ENCODE measurements at places on chromosomes 5 and 9. TPM values are rescaled to one million over a fixed set of nuclear protein-coding genes. Genes with fewer than 3 reads are reported as not detected.
A peak's percentile ranks its signal among the peaks of the same experiment; 100 is the strongest.

DNA sequence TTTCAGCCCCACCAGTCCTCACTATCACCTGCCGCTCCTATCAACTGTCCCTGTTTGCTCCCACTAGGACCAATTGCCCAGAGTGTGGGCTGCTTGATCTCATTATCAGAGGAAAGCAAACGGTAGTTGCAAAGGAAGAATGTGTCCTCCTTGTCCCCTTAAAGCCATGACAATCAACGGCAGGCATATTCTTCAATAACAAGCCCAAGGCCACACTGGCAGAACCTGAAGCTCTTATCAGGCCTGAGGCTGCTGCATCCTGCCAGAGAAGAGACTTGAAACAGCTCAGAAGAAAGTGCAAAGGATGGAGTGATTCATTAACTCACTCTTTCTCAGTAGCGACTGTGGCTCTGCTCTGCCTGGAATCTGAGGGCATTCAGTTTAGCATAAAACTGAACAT, 39.2 kb upstream of the MAN2A1 start:
- no peak for DNase-seq

DNA sequence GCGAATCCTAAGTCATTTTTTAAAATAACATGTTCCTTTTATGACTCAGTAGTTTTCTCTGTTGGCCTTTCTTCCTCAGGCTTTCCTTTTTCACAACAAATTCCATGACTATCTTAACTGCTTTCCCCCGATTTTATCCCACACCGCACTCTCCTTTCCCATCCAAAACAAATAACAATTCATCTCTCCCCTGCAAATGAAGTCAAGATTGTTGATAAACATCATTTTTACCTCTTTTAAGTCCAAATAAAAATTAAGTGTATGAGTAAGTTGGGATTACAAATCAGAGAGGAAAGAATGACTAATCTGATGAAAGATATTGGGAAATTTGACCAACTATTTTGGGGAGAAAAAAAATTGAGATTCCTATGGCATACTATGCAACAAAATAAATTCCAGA, 47.3 kb downstream of the SEC61B start:
- DNase-seq, result no peak

DNA sequence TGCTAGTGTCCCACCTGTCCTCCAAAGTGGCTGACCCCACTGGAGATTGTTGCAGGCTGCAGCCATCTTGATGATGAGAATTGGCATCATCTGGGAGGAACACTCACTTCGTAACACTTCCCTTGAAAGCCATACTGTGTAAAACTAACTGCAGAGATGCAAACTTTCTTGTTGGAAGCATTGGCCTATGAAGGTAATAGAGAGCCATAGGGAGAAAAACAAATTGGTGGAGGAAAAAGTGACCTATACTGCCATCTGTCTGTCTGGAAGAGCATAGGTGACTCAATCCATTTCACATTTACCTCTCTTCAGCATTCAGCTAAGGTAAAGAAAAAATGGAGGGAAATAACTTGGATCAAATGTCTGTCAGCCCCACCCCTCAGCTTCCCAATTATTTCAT, 473.4 kb downstream of the NTRK2 start:
- no peak for DNase-seq

DNA sequence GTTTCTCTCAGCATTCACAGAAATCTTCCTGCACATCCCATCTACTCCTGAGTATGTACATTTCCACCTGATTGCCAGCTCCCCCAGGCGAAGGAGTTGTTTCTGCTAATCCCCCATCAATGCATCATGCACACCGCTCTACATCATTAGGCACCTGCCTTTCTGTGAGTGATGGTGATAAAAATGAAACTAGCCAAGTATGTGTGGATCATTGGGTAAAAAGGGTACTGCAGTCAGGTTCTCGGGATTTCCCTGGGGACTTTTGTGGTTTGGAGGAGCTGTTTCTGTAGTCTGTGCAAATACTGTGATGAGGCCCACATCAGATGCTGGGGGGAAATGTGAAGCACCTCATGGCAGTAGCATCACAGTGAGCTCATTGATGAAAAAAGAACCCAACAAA, 30.4 kb downstream of the CAMK4 start:
- peak; percentile 47 for DNase-seq

GRCh38 chr5:54579591-54580295, 62.2 kb downstream of the SNX18 start:
- no peak for DNase-seq

GRCh38 chr5:79938468-79938867, 52.6 kb downstream of the MTX3 start:
- peak; percentile 63 for DNase-seq

DNA sequence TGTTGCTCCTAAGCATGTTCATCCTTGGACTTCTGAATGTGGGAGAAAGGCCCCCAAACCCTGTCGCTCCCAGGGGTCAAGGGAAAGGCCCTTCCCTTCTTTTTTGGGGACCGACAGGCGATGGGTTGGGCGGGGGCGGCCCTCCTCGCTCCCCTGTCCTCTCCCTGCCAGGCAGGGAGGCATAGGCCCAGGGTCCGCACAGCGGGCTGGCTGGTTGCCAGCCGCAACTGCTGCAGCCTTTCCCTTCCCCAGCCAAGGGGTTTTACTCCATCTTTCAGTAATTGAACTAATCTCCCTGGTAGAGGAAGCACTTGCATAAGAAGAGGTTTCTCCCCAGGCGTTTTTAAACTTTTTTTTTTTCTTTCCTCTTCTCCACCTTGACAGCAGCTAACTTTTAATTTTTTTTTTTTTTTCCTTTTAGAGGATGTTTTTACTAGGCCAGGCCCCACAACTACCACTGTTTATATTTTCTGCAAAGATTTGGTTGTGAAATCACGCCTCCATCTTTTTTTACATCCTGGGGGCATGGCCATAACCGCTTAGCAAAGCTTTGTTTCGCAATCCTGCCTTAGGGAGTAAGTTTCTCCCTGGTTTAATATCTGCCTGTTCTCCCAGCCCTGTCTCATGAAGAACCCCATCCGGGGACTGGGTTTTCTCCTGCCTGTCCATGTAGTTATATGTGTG, 216.9 kb upstream of the ZNF608 start:
- DNase-seq, result no peak

DNA sequence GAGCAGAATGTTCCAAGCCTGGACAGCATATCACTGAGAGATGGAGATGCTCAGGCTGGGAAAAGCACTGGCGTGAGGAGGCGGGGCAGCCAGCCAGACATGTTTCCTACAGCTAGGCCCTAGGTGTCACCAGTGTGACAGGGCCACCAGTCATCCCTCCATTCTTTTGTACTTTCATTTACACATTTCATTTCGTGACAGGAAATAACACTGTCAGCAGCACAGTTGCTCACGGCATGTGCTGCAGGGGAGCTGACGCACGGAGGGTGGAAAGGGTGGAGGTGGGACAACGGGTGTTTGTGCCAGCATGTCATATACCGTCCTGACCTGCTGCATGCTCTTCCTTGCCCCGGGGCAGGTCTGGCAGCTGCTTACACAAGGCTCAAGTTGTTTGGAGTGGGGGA, 14.8 kb upstream of the CEMIP2 start:
- DNase-seq, result peak; percentile 90

- DNase-seq, result no peak
Observed at GRCh38 chr9:7265181-7265580, 507.4 kb downstream of the KDM4C start.

DNA sequence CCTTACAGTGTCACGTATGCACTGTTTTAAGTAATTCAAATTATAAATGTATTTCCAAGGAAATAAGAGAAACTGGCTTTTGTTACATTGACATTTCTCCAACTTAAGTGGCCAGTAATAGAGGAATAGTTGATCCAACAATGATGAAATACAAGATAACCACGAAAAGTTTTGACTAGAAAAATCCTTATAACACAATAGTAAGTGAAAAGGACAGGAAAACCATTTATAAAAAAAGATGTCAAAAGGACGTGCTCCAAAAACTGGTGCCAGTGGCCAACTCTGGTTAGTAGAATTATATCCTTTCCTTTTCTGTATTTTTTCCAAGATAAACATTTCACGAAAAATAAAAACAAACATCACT, 210.9 kb downstream of the GAPVD1 start:
- DNase-seq, result no peak

- peak; percentile 24 for DNase-seq
Observed at GRCh38 chr9:34992376-34992951, 2.9 kb downstream of the DNAJB5 start.

DNA sequence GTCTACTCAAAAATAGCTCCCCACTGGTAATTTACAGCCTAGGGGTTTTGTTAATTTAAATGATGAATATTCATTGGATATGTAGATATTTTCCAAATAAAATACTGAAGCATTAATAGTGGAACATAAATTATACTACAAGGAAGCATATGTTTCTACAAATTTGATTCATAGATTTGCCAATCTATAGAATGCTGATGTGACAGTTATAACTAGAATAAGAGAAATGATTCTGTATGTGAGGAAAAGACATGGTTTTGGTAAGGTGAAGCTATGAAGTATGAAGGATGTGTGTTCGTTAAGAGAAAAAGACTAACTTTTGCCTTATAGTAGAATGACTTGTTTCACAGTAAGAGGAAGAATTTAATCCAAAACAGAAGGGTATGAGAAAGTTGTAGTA, 61.3 kb downstream of the IARS1 start:
- no peak for DNase-seq

GRCh38 chr9:30744871-30745270, 1639.6 kb upstream of the ACO1 start:
- no peak for DNase-seq

DNA sequence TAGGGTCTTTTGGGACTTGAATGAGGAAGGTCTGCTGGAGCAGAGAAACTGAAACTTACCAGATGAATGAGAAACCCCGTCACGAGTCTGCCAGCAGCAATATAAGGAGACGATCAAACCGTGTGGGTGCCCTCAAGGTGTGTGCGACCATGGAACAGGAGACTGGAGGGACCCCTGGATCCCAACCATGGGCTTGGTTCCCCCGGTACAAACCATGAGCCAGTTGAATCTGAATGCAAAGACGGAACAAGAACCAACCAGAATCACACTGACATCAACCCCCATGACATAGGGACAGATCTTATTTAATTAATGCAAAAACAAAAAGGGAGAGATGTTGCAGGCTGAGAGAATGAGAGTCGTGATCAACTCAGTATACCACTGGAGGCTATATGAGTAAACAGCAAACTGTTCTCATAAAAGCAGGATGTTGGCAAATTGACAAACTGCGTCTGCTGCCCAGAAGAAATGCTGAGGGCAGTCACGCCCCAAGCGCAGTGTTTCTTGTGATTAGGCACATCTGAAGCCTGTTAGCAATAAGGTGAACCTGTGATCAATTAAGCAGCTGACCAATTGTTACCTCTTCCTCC, 475.5 kb upstream of the ACO1 start:
- DNase-seq, result no peak

GRCh38 chr5:50889790-50890189, 223.4 kb downstream of the PARP8 start:
- no peak for DNase-seq

DNA sequence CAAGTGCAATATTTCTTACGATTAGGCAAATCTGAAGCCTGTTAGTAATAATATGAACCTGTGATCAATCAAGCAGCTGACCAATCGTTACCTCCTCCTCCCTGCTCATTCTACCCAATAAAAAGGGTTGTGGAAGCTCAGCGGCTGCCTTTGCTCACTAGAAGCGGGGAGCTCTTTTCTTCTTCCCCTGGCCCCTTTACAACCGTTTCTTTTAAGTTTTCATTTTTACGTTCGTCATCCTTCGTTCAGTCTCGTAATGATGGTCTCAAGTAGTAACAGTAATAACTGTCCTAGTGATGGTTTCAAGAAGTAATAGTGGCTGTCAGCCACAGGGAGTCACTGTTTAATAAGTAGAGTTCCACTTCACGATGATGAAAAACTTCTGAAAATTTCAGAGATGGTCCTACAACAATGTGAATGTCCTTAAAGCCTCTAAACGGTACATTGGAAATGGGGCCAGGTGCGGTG, 6.2 kb downstream of the UGT3A2 start:
- no peak for DNase-seq

GRCh38 chr5:125696762-125697161, 726.4 kb upstream of the GRAMD2B start:
- DNase-seq, result no peak

- no peak for DNase-seq
Observed at GRCh38 chr9:19553441-19553840, 144.6 kb downstream of the ACER2 start.

DNA sequence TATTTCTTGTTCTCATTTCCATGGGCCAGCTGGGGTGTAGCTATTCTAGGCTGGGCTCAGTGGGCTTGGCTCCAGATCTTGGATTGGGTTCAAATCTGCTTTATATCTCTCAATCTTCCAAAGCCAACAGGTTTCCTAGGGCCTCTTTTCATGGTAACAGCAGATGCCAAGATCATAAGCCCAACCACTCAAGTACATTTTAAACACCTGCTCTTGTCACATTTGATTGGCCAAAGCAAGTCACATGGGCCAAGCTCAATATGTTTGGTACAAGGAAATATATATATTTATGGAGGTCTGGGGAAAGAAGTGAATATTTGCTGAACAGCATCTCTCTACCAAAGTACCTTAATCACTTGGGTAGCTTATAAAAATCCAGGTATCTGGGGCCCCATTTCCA, 49.5 kb downstream of the MRRF start:
- DNase-seq, result no peak

GRCh38 chr5:76547891-76548524, 75.2 kb downstream of the F2RL2 start:
- no peak for DNase-seq

DNA sequence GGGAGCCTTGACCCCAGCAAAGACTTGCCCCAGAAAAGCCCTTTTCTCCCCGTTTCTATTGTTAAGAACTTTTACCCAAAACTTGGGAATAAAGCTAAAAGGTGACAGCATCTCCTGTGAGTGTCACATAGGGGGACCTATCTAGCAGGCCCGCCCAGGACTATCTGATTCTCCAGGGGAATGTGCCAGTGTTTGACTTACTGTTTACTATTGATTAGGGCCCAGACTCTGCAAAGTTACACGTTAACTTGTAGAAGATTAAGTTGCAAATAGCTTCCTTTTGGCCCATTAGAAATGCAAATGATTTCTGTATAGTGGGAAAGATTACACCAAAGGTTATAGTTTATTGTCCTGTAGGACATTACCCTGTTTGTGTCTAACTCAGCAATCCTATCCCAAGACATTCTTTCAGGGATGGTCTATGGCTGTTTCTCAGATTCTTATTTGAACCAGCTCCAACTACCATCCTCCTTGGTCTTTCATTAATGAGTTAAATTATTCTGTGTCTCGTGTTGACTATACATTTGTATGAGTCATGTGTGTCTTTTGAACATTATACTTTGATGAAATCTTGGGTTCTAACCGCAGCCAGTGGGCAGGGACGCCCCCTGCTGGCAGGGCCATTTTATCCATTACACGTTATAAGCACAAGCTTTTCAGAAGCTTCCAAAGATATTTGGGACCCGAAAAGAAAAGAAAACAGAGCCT, 60.7 kb downstream of the HRH2 start:
- DNase-seq, result peak; percentile 67

Gene CHSY3
- not detected for total RNA-seq

Gene HRH2
- 13.4 TPM for total RNA-seq

Gene UHRF2
- 77.9 TPM for total RNA-seq

Gene ASS1
- 10.1 TPM for total RNA-seq

Gene GRM6
- not detected for total RNA-seq

Gene TRIP13
- total RNA-seq, result 26.6 TPM

Gene RANBP17
- total RNA-seq, result not detected

Gene OCLN
- total RNA-seq, result 1.2 TPM

Gene COL23A1
- 0.18 TPM for total RNA-seq

Gene HNRNPH1
- 675 TPM for total RNA-seq

Gene FAM221B
- not detected for total RNA-seq
